ENCODE measurements at places on chromosomes 12 and 14.

DNA sequence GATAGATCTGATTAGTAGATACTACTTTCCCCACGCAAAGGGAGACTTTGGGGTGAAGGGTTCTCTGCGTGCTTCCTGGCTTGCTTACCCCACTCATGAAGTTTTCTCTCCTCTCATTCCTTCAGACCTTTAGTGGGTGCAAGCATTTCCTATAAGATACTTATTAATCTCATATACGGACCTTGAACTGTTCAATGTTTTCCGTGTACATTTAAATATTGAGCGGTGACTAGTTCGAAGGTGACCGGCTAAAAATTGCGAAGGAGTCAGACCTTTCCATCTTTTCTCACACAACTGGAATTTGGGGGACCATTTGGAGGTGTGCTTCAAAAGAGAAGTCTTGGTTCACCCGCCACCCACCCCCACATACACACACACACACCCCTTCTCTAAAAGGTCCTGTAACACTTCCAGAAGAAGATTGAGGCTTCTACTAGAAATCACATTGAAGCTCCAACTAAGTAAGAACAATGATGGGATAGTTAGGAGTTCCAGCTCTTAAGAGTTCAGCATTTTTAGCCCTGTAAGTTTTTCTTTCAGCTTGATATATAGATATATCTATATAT is 6.1 kb upstream of the FOXG1 start:
- DNase-seq = no peak
- no peak overlapping the region for H3K4me3 ChIP-seq
- peaks cover 10% of the 10 kb centered on the region for H3K4me1 ChIP-seq
- no peak overlapping the region for H3K27ac ChIP-seq

DNA sequence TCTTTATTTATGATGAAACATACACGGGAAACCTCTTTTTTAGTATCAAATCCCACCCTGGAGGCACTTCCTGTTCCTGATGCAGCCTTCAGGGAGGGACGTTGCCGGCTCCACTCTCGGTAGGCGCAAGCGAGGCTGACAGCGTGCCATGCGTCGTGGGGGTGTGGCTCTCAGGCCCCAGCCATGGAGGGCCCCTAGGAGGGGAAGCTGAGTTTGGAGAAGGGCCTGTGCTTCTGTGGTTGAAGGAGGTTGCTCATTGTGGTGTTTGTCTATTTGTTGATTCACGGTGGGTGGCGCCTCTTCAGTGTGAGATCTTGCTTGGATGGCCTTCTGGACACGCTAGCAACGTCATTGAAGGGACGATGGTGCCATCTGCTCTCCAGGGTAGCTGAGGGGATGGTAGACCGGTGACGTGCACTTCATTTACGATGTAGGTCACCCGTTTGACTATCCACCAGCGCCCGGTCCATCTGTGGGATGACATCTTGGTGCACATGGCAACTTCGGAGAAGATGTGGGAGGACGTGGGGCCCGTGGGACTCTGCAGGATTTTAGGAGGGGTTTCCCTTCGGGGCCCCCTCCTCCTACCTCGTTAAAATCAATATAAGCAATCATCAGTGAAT is 126.3 kb upstream of the RTL1 start:
- peaks cover 93% of the 10 kb centered on the region for H3K36me3 ChIP-seq
- no peaks in the 10 kb centered on the region for H3K27me3 ChIP-seq
- no peak overlapping the region for H3K4me3 ChIP-seq
- no peak overlapping the region for H3K27ac ChIP-seq
- DNase-seq = no peak

- no peak overlapping the region for H3K27ac ChIP-seq
- H3K4me3 ChIP-seq = no peak overlapping the region
These were observed 26.7 kb downstream of the SERPINA1 start for GRCh38 chr14:94361682-94362081.

DNA sequence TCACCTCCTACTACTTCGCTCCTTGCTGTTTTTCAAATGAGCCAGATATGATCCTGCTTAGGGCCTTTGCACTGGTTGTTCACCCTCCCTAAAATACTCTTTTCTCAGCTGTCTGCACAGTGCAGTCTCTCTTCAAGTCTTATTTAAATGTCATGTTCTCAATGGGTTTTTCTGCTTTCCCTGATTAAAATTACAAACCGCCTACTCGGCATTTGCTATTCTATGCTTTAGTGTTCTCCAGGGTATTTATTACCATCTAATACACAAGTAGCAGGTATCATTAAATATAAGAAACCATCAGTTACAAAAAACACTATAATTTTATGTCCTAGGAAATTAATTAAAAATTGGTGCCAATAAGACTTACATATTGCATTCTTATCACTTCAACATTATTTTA is 108.0 kb upstream of the TMTC1 start:
- no peaks in the 10 kb centered on the region for H3K27me3 ChIP-seq
- no peak for DNase-seq
- no peak overlapping the region for H3K27ac ChIP-seq
- no peaks in the 10 kb centered on the region for H3K36me3 ChIP-seq

- H3K27ac ChIP-seq = no peak overlapping the region
- no peaks in the 10 kb centered on the region for H3K36me3 ChIP-seq
- DNase-seq = no peak
- H3K27me3 ChIP-seq = no peaks in the 10 kb centered on the region
- no peaks in the 10 kb centered on the region for H3K4me1 ChIP-seq
These were observed 163.5 kb downstream of the DIO2 start for GRCh38 chr14:80047761-80048160.

GRCh38 chr12:15629108-15629507 is 160.1 kb downstream of the EPS8 start:
- peaks cover 30% of the 10 kb centered on the region for H3K36me3 ChIP-seq
- H3K4me1 ChIP-seq = peaks cover 4% of the 10 kb centered on the region
- H3K27me3 ChIP-seq = no peaks in the 10 kb centered on the region
- peak overlapping the region; percentile 88 for H3K27ac ChIP-seq
- peak; percentile 97 for DNase-seq
- H3K4me3 ChIP-seq = no peak overlapping the region
